ENCODE measurements at places on chromosomes 7 and 10.

GRCh38 chr10:91885362-91886079, 23.8 kb downstream of the FGFBP3 start:
- no peak for DNase-seq

DNA sequence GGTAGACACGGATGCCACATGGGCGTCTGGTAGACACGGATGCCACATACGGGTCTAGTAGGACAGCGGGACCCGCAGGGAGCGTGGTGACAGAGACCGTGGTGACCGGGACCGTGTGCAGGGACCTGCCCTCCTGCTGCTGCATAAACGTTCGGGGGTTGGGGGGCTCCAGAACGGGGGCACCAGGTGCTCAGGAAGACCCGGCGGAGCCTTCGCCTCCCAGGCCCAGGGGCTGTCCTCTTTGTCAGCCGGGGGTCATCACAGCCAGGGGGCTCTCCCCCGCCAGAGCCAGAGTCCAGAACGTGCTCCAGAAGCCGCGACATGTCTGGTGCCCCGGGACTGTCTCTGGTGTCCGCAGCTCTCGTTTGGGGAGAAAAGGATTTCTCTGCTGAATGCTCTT, 69.2 kb upstream of the ADGRA1 start:
- DNase-seq = no peak

- no peak for DNase-seq
Observed at GRCh38 chr10:35511647-35512046, 93.5 kb upstream of the GJD4 start.

DNA sequence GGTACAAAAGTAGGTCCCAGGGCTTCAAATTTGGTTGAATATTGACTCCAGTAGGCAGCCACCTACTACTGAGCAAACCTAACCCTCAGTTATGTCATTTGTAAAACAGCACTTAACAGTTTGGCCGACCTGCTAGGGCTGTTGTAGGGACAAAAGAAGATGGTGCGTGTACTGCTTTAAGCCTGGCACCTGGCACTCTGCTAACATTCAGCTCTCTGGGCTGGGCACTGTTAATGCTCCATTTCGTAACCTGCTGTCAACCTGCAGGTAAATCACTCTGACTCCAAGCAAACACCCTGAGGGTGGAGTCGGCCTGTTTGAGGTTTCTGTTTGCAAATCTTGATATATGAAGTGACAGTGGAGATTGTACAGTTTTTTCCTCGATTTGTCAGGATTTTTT, 7.2 kb downstream of the ZKSCAN1 start:
- DNase-seq = no peak

DNA sequence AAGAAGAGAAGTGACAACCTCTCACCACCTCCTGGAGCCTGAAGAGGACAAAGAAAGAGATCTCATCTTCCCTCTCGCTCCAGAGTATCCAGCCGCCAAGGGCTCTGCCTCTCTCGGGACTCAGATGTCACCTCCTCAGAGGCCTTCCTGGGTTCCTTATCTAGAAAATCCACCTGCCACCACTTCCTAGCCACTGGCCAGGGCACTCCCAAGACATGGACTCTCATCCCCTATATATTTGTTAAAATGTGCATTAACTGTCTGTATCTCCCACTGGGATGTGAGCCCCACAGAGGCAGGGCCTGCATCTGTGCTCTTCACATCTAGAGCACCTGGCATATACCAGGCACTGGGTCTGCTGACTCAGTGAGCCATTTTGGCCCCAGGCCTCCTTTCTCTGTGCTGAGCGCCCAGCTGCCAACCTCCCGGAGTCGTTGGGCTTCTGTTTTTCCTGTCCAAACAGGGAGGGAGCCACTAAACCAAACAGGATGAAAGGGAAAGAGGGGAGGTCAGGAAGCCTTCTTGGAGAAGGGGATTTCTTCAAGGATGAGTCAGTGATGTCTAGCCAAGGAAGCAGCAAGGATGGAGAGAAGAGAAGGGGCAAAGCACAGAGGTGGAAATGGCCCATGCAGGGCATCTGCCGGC, 58.9 kb downstream of the KCNMA1 start:
- DNase-seq = no peak

DNA sequence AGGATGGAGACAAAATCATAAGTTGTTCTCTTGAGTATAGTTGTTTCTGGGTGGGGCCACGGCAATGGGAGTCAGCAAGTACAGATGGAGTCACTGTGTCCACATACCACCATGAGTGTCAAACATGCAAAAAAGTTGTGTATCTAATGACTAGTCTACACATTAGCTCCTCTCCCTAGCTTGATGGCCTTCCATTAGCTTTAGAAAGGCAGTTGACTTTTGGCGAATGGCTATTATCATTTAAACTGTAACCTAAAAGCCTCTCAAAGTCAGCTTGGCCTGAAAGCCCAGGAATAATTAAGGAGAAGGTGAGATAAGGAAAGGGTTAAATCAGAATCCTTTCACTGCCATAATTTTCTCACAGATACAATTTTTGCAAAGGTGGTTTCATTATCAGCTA, 95.5 kb upstream of the MEOX2 start:
- no peak for DNase-seq

GRCh38 chr10:89838044-89838615, 136.7 kb downstream of the KIF20B start:
- DNase-seq = no peak

DNA sequence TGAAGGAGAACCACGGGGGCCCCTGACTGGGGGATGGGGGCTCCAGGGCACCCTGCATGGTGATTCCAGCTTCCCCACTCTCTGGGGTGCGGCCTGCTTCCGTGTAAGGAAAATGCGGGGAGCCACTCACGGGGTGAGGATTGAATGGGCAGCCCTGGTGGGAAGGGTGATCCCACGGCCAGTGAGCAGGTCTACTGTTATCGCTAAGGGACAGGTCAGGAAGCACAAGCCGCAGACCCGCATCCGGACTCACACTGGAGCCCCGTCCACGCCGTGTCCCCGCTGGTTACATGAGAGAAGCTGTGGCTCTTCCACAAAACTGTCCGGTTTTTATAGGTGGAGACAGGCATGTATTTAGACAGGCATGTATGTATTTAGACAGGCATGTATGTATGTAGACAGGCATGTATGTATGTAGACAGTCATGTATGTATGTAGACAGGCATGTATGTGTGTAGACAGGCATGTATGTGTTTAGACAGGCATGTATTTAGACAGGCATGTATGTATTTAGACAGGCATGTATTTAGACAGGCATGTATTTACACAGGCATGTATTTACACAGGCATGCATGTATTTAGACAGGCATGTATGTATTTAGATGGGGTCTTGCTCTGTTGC, 5.7 kb downstream of the PSMG3 start:
- no peak for DNase-seq
